ENCODE measurements at places on chromosomes 2 and 18. TPM values are rescaled to one million over a fixed set of nuclear protein-coding genes. Genes with fewer than 3 reads are reported as not detected.

Gene TRAPPC12
- 58.7 TPM for total RNA-seq

Gene GCG
- total RNA-seq = not detected

Gene CXXC1
- total RNA-seq = 97.0 TPM

Gene MC4R
- not detected for total RNA-seq

Gene CREG2
- total RNA-seq = not detected

Gene CPS1
- 2.8 TPM for total RNA-seq

Gene AQP12A
- not detected for total RNA-seq

Gene ACMSD
- total RNA-seq = not detected

Gene IL1F10
- total RNA-seq = not detected

Gene GALM
- total RNA-seq = 42.0 TPM

Gene ZNF24
- total RNA-seq = 48.8 TPM

Gene PKDCC
- total RNA-seq = not detected

Gene PDE1A
- total RNA-seq = not detected

Gene SPR
- 13.9 TPM for total RNA-seq

Gene HOXD8
- not detected for total RNA-seq

Gene DLGAP1
- total RNA-seq = not detected

Gene MCM6
- total RNA-seq = 229 TPM

Gene SLC5A7
- total RNA-seq = not detected

Data from activated naive CD8-positive, alpha-beta T cell treated with anti-CD3 and anti-CD28 coated beads for 36 hours (primary cell).